ENCODE measurements at places on chromosomes 5 and 9. TPM values are rescaled to one million over a fixed set of nuclear protein-coding genes. Genes with fewer than 3 reads are reported as not detected.

Gene KCTD16
- total RNA-seq: 6.6 TPM

Gene DCTN3
- 41.1 TPM for total RNA-seq

Gene PCDHB16
- 1.0 TPM for total RNA-seq

Gene MYMK
- not detected for total RNA-seq

Gene CCL28
- 8.8 TPM for total RNA-seq

Gene ADAMTS6
- total RNA-seq: 0.14 TPM

Gene SLC46A2
- not detected for total RNA-seq

DNA sequence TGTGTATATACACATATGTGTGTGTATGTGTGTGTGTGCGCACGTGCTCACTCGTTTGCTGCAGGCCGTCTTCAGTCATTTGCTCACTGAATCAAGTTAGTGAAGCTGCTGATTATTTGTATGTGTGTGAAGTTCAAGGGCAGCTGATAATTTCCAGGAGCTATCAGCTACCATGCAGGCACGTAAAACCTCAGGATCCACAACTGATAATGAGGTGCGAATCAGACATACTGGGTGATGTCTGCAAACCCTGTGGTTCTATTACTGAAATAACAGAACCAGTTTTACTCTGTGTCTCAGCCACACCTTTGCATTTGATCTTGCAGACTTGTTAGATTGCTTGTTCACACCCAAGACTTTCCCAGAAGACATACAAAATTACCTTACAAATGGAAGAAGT is 257.6 kb downstream of the TAF11L14 start:
- no peaks in the 10 kb centered on the region for H3K36me3 ChIP-seq
- H3K27me3 ChIP-seq: no peaks in the 10 kb centered on the region
- no peak overlapping the region for H3K27ac ChIP-seq
- DNase-seq: no peak

DNA sequence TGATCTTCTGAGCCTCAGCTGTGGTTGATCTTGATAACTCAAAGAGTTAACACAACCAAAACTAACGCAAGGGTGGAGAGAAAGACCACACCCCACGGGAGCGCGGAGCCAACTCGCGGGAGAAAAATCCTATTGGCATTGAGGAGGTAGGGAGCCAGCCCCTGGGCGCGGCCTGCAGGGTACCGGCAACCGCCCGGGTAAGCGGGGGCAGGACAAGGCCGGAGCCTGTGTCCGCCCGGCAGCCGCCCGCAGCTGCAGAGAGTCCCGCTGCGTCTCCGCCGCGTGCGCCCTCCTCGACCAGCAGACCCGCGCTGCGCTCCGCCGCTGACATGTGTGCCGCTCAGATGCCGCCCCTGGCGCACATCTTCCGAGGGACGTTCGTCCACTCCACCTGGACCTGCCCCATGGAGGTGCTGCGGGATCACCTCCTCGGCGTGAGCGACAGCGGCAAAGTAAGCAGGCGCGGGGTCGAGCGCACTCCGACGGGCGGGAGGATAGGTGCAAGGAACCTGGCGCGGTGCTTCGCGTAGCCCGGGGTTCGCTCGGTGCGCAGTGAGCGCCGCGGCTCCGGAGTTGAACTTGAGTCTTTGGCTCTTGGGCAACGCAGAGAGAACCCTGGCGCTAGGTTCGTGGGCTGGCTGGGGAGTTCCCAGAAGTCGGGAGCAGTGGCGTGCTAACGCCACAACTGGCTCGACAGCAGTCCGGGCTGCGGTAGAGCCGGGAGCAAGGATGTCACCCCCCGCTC is at the start of gene GDA:
Gene GDA, plus strand, starts transcription at position 210 of the 745 bp plus-strand sequence. Its CDS starts 120 bp downstream, at position 330.
- H3K27me3 ChIP-seq: no peaks in the 10 kb centered on the region
- H3K4me1 ChIP-seq: no peaks in the 10 kb centered on the region
- H3K4me3 ChIP-seq: peak within 1 kb of the TSS; percentile 18
- peak; percentile 69 for DNase-seq
- H3K36me3 ChIP-seq: no peaks in the 10 kb centered on the region

DNA sequence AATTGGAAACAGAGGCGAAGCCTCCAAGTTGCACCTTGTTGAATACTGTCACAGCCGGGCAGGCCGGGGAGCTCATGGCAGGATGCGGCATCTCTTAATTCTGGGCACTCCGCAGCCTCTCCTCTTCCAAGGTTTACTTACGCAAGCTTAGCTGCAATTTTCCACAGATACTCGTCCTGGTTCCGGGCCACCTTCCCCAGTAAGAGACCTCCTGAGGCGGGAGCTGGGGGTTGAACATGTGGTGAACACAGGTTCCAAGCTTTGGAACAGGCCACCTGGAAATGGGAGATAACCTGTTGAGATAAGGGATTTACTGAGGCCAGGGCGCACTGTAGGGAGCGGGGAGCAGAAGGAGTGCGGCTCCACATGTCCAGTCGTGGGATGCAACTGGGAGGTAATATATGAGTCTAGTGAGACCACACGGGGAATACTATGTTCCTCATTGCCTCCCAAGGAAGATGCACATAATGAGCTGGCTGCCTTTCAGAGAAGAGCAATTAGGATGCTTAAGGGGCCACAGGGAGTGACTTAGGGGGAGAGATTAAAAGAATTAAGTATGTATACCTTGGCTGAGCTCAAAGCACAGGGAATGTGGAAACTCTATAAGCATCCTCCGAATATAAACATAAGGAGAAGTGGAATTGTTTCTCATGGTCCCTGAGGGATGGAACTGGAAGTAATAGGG is 335.2 kb downstream of the CWC27 start:
- no peaks in the 10 kb centered on the region for H3K4me1 ChIP-seq
- DNase-seq: no peak
- no peak overlapping the region for H3K27ac ChIP-seq
- H3K36me3 ChIP-seq: no peaks in the 10 kb centered on the region

- H3K4me3 ChIP-seq: no peak overlapping the region
- no peaks in the 10 kb centered on the region for H3K4me1 ChIP-seq
- H3K36me3 ChIP-seq: no peaks in the 10 kb centered on the region
Observed at GRCh38 chr5:74099538-74100267, 473.7 kb downstream of the ARHGEF28 start.

GRCh38 chr9:88426651-88427050 is 38.4 kb downstream of the SPIN1 start:
- H3K27ac ChIP-seq: no peak overlapping the region
- no peak overlapping the region for H3K4me3 ChIP-seq
- H3K4me1 ChIP-seq: no peaks in the 10 kb centered on the region
- H3K27me3 ChIP-seq: no peaks in the 10 kb centered on the region

GRCh38 chr5:155728857-155729683 is 597.9 kb upstream of the SGCD start:
- H3K27ac ChIP-seq: no peak overlapping the region
- no peaks in the 10 kb centered on the region for H3K27me3 ChIP-seq
- H3K4me3 ChIP-seq: no peak overlapping the region
- DNase-seq: peak; percentile 38

DNA sequence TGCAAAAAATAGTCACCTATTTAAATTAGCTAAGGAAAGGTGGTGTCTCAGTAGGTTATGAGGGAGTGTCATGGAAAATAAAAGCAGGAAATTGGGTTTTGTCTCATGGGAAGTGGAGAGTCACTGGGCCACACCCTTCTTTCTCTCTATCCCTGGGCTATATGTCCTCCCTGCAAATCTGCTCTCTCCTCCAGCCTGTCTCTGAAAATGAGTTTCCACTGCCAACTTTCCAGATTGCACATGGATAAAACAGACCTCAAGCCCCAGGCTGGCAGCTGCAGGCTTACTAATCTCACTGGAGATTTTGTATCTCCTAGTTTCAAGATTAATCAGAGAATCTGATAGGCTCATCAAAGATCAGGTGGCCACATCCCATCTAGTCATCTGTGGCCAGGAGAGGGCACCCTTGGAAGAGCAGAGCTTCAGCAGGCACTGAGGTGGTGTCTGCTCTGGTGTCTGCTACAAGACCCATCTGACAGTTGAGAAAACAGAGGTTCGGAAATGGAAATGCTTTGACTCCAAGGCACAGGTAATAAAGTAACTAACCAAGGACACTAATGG is 178.9 kb downstream of the MSX2 start:
- no peaks in the 10 kb centered on the region for H3K36me3 ChIP-seq
- H3K4me1 ChIP-seq: no peaks in the 10 kb centered on the region
- no peaks in the 10 kb centered on the region for H3K27me3 ChIP-seq
- no peak for DNase-seq

DNA sequence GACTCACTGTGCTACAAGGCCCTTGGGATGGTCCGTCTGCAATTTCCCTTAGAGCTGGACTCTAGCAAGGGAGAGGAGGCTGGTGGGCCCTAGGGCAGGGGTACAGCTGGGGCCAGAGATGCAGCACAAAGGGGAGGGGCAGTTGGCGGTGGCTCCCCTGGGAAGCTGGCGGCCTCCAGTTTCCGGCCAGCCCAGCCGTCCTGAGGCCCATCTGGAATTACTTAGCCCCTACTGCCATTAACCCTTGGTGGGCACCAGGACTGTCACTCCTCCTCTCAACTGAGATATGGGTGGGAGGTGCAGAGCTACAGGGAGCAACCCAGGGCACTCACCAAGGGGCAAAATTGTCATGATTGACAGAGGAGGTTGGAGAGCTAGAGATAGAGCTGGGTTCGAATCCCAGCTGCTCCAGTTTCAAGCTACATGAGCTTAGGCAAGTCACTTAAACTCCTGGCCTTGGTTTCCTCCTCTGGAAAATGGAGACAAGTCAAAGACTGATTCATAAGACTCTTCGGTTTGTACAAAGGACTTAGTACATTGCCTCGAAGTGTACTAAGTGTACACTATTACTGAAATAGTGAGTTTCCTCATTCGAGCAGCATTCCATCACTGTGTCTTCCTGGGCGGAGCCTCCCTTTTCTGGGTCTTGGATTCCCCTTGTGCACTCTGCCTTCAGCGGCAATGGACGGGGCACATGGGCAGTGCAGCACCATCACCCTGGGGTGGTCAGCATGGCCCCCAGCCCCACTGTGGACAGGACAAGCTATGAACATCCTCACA is 2.7 kb upstream of the PDGFRB start:
- no peak overlapping the region for H3K4me3 ChIP-seq
- no peaks in the 10 kb centered on the region for H3K4me1 ChIP-seq
- H3K27ac ChIP-seq: no peak overlapping the region
- H3K36me3 ChIP-seq: no peaks in the 10 kb centered on the region
- no peak for DNase-seq

DNA sequence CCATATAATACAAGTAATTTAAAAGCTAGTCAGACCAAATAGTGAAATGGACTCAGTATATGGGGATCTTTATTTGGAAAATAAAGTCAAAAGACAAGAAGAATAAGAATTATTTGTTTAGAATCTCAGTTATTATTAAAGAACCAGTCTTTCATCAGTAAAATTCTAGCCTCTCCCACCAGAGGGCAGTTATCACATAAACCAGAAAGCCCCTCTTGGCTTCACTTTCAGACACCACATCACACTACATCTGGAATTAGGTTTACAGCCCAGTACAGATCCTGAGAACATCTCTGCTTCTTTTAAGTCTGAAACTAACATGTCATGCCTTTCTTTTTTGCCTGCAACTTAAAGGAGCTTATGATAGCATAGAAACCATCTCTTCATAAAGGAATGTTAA is 12.2 kb upstream of the HSPB3 start:
- no peak overlapping the region for H3K27ac ChIP-seq
- DNase-seq: no peak
- H3K27me3 ChIP-seq: no peaks in the 10 kb centered on the region
- no peak overlapping the region for H3K4me3 ChIP-seq

DNA sequence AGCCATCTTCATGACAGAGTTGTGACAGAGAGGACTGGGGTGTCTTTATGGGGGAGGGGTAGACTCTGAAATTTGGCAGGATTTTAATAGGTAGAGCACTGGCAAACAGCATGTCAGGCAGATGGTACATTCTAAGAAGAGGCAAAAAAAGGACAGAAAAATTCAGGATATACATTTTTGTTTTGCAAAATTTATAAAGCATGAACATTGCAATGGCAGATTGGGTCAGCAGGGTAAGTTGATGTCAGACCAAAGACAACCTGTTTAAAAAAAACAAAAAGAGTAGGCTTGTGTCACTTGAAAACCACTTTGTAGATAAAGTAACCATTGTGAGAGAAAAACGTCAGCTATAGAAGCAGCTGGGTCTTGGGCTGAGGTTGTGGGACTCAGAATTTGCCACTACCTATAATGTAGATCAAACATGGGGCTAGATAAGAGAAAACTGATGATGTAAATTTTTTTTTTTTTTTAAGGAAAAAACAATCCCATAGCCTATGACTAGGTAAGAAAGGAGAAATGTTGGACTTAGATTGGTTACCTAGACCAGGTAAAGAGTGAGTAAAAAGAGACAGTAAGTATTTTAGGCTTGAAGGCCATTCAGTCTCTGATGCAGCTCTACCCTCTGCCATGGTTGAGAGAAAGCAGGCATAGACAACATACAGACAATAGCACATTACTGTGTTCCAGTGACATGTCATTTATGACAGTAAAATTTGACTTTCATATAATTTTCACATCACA is 8.3 kb downstream of the CAMK4 start:
- no peaks in the 10 kb centered on the region for H3K4me1 ChIP-seq
- no peak for DNase-seq
- no peak overlapping the region for H3K27ac ChIP-seq
- H3K27me3 ChIP-seq: no peaks in the 10 kb centered on the region
- H3K36me3 ChIP-seq: no peaks in the 10 kb centered on the region

DNA sequence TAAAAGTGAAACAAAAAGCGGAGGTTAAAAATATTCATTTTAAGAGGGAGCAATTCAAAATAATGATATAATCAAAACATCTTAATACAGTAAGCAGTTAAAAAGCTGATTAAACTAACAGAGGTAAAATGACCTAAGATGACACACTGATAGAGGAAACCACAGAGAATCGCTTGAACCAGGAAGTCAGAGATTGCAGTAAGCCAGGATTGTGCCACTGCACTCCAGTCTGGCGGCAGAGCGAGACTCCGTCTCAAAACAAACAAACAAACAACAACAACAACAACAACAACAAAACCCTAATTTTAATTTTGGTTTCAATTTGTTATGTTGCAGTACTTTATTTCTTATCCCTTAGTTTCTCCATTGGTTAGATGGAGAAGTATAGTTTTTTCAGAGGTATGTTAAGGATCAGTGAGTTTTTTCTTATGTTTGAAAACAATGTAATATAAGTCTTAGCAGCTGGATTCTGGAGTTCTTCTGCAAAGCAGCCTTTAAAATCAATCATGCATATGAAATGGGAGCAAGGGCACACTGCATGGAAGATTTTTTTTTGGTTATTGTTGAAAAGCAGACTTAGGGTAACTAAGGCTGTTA is 58.5 kb downstream of the MLANA start:
- no peaks in the 10 kb centered on the region for H3K4me1 ChIP-seq
- H3K4me3 ChIP-seq: peak overlapping the region; percentile 4
- DNase-seq: no peak
- H3K27ac ChIP-seq: no peak overlapping the region
- H3K27me3 ChIP-seq: no peaks in the 10 kb centered on the region
- H3K36me3 ChIP-seq: no peaks in the 10 kb centered on the region

DNA sequence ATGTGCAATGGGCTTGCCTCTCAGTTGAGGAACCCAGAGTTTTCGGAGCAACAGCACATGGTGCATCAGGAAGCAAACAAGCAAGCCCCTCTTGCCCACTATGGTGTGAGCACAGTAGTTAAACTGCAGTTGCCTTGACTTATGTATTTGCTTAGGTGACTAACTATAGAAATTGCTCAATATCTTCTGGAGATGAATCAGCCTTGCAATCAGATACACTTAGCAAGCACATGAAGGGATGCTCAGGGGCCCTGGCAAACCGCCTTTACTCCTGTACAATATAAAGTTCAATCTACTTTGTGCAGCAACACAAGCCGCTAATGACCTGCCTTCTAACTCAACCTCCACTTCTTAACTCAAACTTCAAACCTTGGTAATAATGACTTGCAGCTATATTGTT is 581.7 kb upstream of the RIOK2 start:
- no peaks in the 10 kb centered on the region for H3K4me1 ChIP-seq
- H3K4me3 ChIP-seq: no peak overlapping the region
- H3K27me3 ChIP-seq: no peaks in the 10 kb centered on the region
- no peak overlapping the region for H3K27ac ChIP-seq
- H3K36me3 ChIP-seq: no peaks in the 10 kb centered on the region
- no peak for DNase-seq

Measured in pancreas (tissue), 10 donors.